Uterus (tissue), 4 donors: ENCODE measurements at places on chromosomes 7 and 10.

- DNase-seq: no peak
Measured at GRCh38 chr10:63633677-63634487, 112.7 kb downstream of the REEP3 start.

GRCh38 chr7:149831741-149832219 is 6.4 kb upstream of the ZNF862 start:
- DNase-seq: no peak

DNA sequence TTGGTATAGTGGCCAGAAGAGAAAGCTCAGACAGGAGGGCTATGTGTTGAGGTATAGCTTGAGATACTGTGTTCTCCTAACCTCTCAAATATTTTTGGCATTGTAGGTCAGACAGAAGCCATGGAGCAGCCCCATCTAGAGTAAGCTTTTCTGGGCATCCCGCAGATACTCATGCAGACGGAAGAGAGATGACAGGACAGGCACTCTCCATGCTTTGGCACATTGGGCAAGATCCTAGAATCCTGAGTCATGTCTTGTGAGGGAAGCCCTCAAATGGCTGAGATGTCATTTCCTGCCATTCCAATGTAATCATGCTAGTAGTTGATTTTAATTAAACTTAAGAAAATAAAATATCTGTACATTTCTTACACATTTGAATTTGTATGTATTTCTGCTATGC is 16.8 kb upstream of the KIF20B start:
- no peak for DNase-seq

- no peak for DNase-seq
Measured at GRCh38 chr7:118076564-118076963, 107.4 kb upstream of the LSM8 start.

DNA sequence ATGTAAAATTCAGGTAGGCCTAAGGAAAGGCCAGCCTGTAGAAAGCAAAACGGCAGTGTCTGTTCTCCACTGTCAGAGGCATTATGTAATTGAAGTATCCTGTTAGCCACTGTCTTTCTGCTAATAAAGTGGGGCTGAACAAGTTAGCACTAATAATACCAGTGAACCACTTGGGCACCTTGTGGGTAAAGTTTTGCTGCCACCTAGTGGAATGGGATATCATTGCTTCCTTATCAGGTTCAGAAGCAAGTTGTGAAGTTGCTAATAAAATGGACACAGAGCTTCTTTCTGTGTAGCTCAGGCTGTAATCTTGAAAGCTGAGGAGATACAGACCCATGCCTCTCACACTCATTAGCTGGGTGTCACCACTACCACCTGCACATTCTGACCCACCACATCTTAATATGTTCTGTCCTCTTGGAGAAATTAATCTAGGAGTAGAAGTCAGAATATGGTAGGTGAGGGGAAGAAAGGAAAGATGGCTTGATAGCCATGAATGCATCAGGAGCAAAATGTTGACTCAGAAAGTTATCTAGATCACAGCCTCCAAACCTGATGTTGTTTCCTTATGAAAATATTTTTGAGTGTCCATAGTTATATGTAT is 175.1 kb downstream of the SEPTIN7 start:
- peak; percentile 41 for DNase-seq

GRCh38 chr7:146660839-146661238 is 544.2 kb downstream of the CNTNAP2 start:
- no peak for DNase-seq

- no peak for DNase-seq
Measured at GRCh38 chr7:39357648-39358047, 208.6 kb upstream of the YAE1 start.

GRCh38 chr10:16184906-16185305 is 251.9 kb upstream of the PTER start:
- DNase-seq: no peak

- no peak for DNase-seq
Measured at GRCh38 chr10:84996580-84996979, 668.2 kb downstream of the CCSER2 start.

DNA sequence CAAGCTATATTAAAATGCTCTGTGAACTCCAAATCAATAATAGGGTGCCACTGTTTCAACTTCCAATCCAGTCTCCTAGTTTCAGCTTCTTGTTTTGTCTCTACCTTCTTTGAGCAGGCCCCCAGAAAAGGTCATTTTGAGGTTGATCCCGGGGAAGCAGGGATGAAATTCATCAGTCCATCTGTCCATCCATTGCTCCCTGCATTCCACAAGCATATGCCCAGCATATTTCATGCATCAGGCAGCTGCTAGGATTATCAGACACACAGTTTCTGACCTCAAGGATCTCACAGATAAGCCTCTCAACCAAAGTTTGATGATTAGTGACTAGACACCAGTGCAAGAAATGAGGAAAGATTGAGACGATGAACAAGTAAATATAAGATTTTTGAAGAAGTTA is 186.6 kb upstream of the PDE1C start:
- DNase-seq: no peak

GRCh38 chr7:45174328-45174610 is 16.7 kb downstream of the RAMP3 start:
- DNase-seq: no peak

DNA sequence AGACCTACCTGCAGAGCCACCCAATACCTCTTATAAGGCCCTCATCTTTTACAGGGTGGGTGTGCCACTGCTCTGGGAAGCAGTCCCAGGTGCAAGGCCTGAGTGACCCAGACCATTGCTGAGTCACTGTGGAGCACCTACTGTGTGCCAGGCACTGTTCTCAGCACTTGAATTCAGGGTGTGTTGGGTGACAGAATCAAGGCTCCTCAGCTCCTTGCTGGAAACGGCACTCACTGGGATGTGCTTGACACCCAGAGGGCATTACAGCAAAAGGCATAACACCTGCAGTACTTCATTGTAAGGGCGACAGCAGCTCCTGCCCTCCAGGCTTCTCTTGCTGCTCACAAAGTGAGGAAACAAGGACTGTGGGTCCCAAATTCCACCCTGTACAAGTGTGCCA is 7.1 kb downstream of the CAMK2B start:
- no peak for DNase-seq
